ENCODE measurements at places on chromosomes 7 and 10.

GRCh38 chr10:4847561-4848355, 21.8 kb downstream of the AKR1E2 start:
- DNase-seq, result no peak

DNA sequence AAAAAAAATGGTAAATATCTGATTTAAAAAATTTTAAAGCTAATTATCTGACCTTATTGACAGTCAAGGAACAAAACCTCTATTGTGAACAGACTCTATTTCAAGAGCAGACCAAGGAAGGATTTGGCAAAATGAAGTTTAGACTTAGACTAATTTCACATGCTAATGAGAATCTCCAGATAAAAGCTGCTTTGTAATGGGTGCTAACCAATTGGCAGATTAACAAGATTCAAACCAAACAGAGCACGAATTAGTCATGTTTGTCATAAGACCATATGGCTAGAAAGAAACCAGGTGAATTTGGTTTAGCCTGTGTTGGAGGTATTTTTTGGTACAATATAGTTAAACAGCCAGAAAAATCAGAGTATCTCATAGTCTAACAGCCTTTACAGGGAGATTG, 429.1 kb upstream of the NFE2L3 start:
- DNase-seq, result no peak

- no peak for DNase-seq
Measured at GRCh38 chr10:96216775-96217174, 54.6 kb downstream of the BLNK start.

DNA sequence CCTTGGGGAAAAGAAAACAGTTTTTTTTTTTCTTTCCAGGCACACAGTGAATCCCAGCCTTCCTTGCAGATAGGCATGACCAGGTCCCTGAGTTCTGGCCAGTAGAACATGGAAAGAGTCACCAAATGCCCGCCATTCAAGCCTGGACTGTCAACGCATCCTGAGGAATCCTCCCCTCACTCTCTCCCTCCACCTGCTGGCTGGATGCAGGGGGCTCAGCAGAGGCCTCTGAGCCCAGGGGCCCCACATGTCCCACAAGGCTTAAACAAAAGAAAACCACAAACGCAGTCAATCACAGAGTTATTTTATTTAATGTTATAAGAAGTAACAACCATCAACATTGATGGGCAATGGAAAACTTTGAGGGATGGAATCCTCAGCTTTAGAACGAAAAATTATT, 93.1 kb downstream of the JCAD start:
- DNase-seq, result no peak

GRCh38 chr10:44395902-44396670, 11.2 kb upstream of the CXCL12 start:
- DNase-seq, result no peak

DNA sequence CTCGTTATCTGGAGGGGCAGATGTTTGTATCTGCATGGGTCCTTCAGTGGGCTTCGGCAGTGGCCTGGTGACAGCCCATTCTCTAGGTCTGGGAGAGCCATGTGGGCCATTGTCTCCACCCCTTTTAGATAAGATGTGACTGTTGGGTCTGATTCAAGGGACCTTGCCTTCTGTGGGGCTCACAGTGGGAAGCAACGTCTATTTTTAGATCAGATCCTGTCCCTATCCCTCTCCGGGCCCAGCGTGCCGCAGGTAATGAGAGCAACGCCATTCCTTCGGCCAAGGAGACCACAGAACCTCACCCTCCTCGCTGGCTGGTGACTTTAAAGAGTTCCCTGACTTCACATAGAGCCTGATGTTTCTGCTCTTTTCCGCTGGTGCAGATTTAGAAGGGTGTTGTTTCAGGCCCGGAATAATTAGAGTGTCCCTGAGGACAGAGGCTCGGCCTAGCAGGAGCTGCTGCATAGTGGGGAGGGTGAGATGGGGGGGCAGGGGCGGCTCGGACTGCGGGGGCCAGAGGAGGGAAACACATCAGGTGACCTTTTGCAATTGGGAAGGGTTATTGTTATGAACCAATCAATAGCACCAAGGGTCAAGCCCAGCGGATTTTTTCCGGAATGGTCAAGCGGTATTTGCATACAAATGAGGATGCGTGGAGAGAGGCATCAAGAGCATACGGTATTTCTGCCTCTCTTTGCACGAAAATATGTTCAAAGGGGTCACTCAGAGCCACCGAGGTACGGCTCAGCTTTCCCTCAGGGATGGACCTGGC, 503.0 kb upstream of the FOXK1 start:
- no peak for DNase-seq

Measured in stimulated activated CD8-positive, alpha-beta memory T cell treated with anti-CD3 and anti-CD28 coated beads, Interleukin-2, amount 100 ng/mL, for 48 hours (primary cell).